Activated CD8-positive, alpha-beta T cell treated with anti-CD3 and anti-CD28 coated beads, Interleukin-2, amount 10 ng/mL, durations not matched to agents 7 days and 5 days (primary cell): ENCODE measurements at places on chromosomes 7 and 10. TPM values are rescaled to one million over a fixed set of nuclear protein-coding genes. Genes with fewer than 3 reads are reported as not detected.

MGMT gene
- total RNA-seq, result 16.7 TPM

SPDYE1 gene
- total RNA-seq, result not detected

PAPSS2 gene
- not detected for total RNA-seq

TAS2R40 gene
- not detected for total RNA-seq

NCF1 gene
- total RNA-seq, result 3.1 TPM

EPDR1 gene
- 0.52 TPM for total RNA-seq

TFPI2 gene
- not detected for total RNA-seq

UPF2 gene
- 33.3 TPM for total RNA-seq

CREB3L2 gene
- total RNA-seq, result 24.7 TPM

CH25H gene
- total RNA-seq, result not detected

SVOPL gene
- total RNA-seq, result 4.3 TPM

GPR26 gene
- not detected for total RNA-seq

PSD gene
- total RNA-seq, result 1.6 TPM

MAD1L1 gene
- total RNA-seq, result 79.8 TPM

P4HA1 gene
- 37.4 TPM for total RNA-seq

CALY gene
- total RNA-seq, result not detected

INTS1 gene
- total RNA-seq, result 112 TPM

OPN1SW gene
- not detected for total RNA-seq

HIF1AN gene
- 48.1 TPM for total RNA-seq

CRTAC1 gene
- total RNA-seq, result not detected

NYAP1 gene
- total RNA-seq, result not detected

ARHGEF35 gene
- total RNA-seq, result 2.6 TPM

HKDC1 gene
- total RNA-seq, result 1.4 TPM

EN2 gene
- not detected for total RNA-seq

EBLN1 gene
- total RNA-seq, result not detected

CALCR gene
- not detected for total RNA-seq

ADAM12 gene
- total RNA-seq, result 1.6 TPM
